ENCODE measurements at places on chromosomes 12 and 14.

DNA sequence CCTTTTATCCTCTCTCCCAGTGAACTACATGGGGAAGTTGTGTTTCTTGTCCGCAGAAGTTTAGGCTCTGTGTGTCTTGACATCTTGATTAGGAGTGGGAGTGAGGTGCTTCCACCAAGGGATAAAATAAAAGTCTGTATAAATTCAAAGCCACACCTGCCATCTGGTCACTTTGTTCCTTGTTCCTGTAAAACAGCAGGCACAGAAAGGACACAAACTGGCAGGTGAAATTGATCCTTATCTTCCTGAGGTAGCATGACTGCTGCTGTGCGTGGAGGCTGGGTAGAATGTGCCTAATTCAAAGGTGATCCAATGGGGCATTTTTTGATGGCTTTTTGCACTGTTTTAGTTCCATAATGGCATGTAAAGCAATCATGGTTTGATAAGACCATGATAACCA lies 104.3 kb upstream of the KITLG start:
- no peak for DNase-seq

- no peak for DNase-seq
These were observed 43.2 kb downstream of the BICDL1 start for GRCh38 chr12:120032242-120032641.

GRCh38 chr12:10190558-10191388 lies 11.9 kb downstream of the TMEM52B start:
- no peak for DNase-seq

DNA sequence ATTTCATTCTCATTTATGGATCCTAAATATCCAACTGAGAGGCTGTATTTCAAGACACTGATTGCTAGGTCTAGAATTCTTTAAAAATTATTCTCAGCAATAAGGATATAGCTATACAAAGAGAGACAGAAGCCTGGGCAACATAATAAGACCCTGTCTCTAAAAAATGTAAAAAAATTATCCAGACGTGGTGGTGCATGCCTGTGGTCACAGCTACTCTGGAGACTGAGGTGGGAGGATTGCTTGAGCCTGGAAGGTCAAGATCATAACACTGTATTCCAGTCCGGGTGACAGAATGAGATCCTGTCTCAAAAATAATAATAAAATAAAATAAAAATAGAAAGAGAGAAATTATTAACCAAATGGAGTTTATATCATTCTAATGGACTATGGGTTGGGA lies 20.6 kb upstream of the ARID2 start:
- no peak for DNase-seq

GRCh38 chr14:102251161-102251560 lies 53.8 kb downstream of the MOK start:
- DNase-seq, result no peak

DNA sequence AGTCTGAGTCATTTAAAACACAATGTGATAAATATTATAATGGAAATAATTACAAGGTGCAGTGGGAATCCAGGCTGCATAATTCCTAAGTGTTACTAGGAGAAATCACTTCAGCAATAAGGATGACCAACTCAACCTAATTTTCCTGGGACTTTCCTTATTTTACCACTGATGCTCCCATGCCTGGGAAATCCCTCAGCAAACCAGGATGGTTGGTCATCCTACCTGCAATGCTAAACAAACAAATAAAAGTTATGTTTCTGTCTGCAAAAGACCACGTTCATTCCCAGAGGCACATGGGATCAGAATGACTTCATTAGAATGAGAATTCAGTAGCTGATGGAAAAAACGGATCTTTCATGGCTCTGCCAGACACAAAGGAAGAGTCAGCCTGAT lies 130.8 kb upstream of the RAP1B start:
- no peak for DNase-seq

- peak; percentile 11 for DNase-seq
These were observed 26.8 kb upstream of the PEX5 start for GRCh38 chr12:7162691-7163114.
